CD4-positive, alpha-beta T cell treated with Interleukin-10 for 1 hour (primary cell): ENCODE measurements at places on chromosomes 12 and 14.

- DNase-seq = no peak
Measured at GRCh38 chr14:67833403-67833802, 13.8 kb downstream of the RAD51B start.

GRCh38 chr12:97568336-97569180 is 106.0 kb downstream of the RMST start:
- no peak for DNase-seq

DNA sequence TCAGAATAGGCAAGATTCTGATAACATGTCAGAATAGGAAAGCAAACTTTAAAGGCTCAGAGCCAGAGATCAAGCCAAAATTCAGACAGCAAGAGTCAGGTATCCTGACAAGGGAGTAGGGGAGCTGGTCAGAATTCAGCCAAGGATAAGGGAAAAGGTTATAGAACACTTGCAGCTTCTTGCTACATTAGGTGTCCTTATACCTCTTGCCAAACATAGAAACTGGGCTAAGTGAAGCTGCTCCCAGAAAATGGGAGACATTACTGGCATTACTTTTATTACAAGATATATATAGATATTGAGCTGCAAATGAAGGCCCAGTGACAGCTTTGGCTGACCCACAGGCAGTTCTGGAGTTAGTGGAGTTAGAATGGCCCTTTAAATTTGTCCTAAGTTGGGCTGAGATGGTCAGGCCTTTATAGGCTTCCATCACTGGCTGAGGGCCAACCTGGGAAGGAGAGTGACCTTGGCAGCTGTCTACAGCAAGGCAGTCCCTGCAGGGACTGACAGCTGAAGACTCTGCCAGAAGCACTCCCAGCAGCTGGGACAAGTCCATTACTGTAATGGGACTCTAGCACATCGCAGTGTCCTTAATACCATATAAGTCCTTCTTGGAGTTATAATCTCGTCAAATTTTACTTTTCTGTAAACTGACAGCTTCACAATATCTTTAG is 83.0 kb downstream of the LRRC9 start:
- DNase-seq = no peak

GRCh38 chr12:48160046-48160445 is 2.7 kb upstream of the ASB8 start:
- DNase-seq = no peak

DNA sequence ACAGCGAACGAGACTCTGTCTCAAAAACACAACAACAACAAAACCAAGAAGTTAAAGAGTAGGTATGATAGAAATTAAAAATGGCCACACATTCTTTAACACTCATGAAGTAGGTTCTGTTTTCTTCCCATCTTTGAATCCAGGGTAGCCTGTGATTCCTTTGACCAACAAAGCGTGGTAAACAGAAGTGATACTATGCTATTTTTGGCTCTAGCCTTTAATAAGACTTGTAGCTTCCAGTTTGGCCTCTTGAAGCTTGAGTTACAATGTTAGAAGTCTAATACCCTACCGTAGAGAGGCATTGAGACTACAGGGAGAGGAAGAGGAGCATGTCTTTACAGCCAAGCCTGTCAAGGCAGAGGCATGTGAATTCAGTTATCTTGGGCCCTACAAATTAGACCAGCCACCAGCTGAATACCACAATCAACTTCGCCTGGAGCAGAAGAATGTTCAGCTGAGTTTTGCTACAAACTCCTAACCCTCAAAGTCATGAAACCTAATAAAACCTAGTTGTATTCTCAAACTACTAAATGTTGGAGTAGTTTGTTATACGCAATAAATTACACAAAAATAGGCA is 4.9 kb upstream of the NEMF start:
- no peak for DNase-seq

DNA sequence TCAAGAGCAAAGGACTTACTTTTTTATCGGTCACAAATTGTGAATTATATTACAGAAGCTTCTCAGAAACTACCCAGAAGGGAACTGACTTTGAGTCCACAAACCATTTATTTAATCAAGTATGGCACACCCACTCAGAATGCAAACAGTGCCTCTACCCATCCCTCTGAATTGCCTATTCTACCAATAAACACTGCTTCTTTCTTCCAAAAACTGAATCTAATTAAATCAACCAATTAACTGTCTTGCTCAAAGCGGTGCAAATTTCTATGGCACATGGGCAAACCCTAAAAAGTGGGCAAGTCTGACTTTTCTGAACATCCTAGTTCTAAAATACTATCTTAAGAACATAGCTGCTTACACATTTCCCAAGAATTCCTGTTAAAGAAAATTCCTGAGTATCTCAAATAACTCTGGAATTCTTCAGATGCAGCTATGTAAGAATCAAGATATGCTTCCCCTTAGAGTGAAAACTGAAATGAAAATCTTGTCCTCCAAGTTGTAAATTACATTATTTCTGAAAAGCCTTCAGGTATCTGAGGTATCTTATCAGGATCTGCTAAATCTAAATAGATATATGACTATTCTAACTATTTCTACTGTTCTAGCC is 4.3 kb downstream of the SPTLC2 start:
- DNase-seq = no peak

- DNase-seq = no peak
Measured at GRCh38 chr14:92973261-92973797, 50.4 kb downstream of the CHGA start.

DNA sequence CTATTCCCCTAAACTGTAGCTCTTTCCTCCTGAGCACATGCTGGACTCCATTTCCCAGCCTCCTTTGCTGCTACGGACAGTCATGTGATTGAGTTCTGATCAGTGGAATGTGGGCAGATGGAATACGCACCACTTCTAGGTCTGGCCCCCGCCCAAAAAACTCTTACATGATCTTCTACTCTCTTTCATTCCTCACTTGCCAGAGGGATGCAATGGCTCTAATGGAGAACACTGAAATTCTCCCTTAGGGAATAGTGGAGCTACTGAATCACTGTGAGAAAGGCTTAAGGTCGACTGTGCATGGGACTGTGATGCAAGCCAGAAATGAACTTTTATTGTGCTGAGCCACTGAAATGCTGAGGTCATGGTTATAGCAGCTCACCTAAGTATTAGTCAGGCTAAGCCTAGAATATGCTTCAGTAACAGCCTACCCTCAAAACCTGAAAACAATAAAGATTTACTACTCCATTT is 13.0 kb upstream of the TMED2 start:
- no peak for DNase-seq

DNA sequence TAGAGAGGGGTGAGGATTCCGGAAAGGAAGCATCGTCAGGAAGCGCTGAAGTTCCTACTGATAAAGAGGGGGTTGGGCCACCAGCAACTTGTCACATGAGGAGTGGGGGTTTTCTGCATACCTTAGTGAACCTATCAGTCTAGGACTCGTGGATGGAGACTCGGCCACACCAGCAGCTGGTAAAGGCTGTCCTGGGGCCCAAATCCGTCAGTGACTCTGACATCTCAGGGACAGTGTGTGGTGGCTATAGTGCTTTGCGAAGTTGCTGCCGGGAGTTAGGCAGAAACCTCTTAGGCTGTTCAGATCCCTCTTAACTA is 16.4 kb downstream of the RNASE2 start:
- DNase-seq = no peak

DNA sequence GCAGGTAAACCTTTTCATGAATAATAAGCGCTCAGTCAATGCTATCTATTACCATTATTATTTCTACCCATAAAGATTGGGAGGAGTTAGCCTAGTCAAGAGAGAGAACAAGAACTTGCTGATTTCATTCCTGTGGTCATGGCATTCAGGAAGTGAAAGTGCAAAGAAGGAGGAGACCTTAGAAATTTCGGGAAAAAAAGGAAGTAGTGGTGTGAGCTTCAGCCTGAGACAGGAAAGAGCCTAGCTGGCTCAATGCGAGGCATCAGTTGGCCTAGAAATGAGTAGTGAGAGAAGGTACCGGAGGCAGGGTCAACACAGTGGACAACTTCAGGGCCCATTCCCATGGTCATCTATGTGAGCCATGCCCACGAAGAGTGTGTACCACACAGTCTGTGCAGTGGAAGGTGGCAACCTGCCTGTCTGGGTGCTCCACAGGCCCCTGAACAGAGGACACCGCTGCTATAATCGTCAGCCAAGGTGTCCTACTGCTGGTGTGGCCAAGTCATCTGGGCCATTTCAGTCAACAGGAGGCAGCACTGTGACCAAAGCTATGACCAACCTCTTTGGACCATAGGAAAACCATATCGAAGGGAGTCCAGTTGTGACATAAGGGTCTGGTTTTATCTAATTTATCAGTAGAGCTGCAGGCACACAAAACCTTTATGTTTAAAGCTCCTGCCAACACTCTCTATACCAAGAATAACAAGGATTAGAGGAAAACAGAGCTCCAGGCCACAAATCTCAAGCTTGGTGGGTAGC is 16.2 kb upstream of the STON2 start:
- DNase-seq = no peak

DNA sequence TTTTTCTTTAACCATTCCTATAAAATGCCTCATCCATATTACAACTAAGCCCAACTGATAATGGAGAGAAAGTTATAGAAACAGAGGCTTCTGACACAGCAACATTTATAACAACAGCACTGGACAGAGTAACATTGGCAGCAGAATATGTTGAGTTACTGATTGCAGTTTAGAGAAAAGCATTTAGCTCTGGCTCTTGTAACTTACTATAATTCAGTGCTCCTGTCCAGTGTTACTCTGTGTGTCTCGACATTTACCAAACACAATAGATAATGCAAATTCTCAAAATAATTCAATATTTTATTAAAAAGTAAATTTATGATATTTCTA is 356.1 kb downstream of the CEP128 start:
- no peak for DNase-seq

- no peak for DNase-seq
Measured at GRCh38 chr14:99125113-99125512, 146.9 kb downstream of the BCL11B start.

DNA sequence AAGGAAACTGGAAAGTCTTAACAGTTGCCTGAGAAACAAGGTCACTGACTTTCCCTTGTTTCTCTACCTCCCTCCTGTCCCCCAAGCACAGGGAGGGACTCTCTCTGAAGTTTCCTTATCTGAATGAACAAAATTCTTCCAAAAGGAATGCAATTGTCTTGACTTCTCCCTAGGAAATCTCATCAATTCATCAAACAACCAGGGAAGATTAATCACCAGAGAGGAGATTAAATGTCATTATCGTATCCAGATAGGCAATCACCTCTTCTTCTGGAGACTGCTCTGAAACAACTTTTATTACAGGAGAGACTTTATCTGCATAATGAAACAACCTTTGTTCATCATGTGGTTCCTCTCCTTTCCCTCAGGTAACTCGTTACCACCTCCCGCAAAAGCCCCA is 431.4 kb downstream of the SLC16A7 start:
- DNase-seq = no peak

- no peak for DNase-seq
Measured at GRCh38 chr14:58656671-58657411, 19.1 kb downstream of the DACT1 start.

GRCh38 chr12:69046920-69047319 is 113.9 kb upstream of the CPM start:
- no peak for DNase-seq

DNA sequence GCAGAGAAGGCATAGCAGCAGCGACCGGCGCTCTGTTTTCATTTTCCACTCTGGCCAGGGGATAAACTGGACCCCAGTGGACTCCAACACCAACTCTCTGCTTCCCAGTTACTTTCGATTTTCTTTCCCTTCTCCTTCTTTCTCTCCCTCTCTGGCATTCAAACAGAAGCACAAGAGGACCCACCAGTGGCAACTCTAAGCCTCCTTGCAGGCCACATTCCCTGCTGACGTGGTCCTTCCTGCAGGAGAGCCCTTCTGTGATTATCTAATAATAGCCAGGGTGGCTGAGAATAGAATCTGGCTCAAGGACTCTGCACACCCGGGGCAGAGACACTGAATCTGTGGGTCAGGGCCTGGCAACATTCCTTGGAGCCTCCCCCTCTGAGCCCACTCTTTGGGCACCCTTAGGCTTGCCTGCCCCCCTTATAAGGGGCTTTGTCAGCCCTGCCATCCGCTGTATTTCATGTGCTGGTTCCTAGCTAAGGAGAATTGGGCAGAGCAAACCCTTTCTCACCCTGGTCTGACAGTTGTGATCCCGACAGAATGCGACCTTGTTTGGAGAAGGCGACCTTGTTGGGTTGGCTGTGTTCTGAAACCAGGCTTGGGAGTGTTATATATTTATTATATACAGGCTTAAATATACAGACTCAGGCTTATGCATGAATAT is 8.2 kb upstream of the HOXC6 start:
- DNase-seq = no peak

- DNase-seq = no peak
Measured at GRCh38 chr12:96084624-96085023, 49.2 kb upstream of the LTA4H start.

DNA sequence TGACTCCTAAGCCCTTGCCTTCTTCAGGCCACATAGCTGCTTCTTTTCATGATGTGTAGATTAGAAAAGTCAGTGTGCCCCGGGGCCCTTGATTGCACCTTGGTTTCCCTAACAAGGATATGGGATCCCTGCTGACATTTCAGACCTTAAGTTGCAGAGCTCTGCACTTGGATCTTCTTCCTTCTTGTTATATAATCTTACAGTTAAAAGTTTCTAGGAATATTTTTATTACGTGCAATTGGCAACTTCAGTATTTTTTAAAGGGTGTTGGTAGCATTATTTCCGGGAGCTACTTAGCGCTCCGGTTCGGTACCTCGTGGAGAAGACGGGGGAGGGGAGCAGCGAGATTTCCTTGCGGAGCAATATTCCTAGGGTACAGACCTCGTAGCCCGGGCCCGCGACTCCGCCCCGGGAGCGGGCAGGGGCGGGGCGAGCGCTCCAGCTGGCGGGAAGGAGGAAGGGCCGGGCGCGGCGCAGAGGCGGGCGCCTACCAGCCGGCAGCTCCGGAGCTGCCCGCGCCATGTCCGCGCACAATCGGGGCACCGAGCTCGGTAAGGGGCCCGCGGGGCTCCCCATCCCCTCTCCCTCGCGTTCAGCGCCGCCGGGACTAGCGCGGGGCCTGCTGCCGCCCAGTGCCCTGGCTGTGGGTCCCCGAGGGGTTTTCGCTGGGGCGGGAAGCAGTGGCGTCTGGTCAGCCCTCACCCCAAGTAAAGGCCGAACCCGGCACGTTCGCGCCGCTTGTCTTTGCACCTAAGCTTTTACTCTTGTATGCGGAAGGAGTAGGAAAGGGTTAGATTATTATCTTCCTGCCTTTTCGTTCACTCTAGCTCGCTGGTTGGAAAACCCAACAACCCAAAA is at the start of gene DERA:
TSS of gene DERA (plus strand) at position 469 of the 858 bp plus-strand sequence. CDS start at position 521, 52 bp downstream.
- peak; percentile 58 for DNase-seq

DNA sequence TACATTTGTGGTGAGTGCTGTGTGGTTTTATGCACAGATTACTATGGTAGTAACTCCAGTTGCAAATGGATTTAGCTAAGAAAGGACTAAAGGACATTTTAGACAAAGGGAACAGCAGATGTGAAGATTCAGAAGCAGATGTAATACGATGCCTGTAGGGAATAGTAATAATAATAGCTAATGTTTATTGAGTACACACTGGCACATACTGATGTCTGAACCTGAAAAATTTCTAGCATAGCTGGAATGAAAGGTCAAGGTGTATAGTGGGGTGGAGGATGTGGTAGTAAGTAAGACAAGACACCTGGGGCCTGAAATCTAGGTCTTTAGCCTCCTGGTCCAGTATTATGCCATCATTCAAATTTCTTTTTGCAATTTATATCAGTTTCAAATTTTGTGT is 54.3 kb upstream of the LRTM2 start:
- no peak for DNase-seq

- DNase-seq = no peak
Measured at GRCh38 chr14:92287987-92288386, 35.0 kb upstream of the SLC24A4 start.
